Cardiac muscle cell (in vitro differentiated cells and primary cell): ENCODE measurements at places on chromosomes 12 and 14. TPM values are rescaled to one million over a fixed set of nuclear protein-coding genes. Genes with fewer than 3 reads are reported as not detected.

C12orf42 gene
- total RNA-seq = not detected in 2 replicates

ACVRL1 gene
- 0.81 and 5.5 TPM in 2 replicates for total RNA-seq

AHNAK2 gene
- 59.3 and 78.0 TPM in 2 replicates for total RNA-seq

KRT82 gene
- total RNA-seq = not detected in 2 replicates

ASIC1 gene
- total RNA-seq = 5.0 and 7.0 TPM in 2 replicates

COPS7A gene
- 71.0 and 82.1 TPM in 2 replicates for total RNA-seq

IL26 gene
- not detected in 2 replicates for total RNA-seq

USP44 gene
- 0.28 and 2.2 TPM in 2 replicates for total RNA-seq

LRIG3 gene
- total RNA-seq = 10.7 and 24.2 TPM in 2 replicates

LRRC23 gene
- total RNA-seq = 17.5 and 18.8 TPM in 2 replicates

ASB2 gene
- total RNA-seq = 208 and 240 TPM in 2 replicates

KLRB1 gene
- not detected in 2 replicates for total RNA-seq

GRCh38 chr12:103046154-103046553, 88.7 kb downstream of the ASCL1 start:
- no peak overlapping the region for H3K27ac ChIP-seq
- no peaks in the 10 kb centered on the region for H3K4me1 ChIP-seq
- H3K27me3 ChIP-seq = peaks cover 3% of the 10 kb centered on the region
- H3K4me3 ChIP-seq = no peak overlapping the region

DNA sequence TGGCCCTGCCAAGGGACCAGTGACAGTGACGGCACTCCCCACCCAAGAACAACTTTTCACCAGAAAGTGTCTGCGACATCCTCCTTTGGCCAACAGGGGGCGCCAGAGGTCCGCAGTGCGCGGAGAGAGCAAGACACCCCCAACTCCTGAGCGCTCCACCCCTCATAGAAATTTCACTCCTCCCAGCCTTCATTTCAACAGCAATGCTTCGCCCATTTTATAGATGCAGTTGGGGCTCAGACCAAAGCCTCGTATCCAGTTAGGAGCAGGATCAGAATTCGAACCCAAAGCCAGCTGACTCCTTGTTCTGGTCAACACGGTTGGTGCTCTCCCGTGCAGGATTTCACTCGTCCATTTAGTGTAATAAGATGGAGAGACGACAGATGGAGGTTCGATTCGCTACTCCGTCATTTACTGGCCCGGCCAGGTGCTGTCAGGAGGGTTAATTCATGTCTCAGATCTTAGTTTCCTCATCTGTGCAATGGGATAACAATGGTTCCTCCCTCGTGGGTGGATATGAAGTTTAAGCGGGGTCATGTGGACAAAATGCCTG, 2.4 kb upstream of the POP5 start:
- peaks cover 28% of the 10 kb centered on the region for H3K27me3 ChIP-seq
- peaks cover 3% of the 10 kb centered on the region for H3K36me3 ChIP-seq
- H3K4me3 ChIP-seq = no peak overlapping the region
- H3K27ac ChIP-seq = no peak overlapping the region
- H3K4me1 ChIP-seq = no peaks in the 10 kb centered on the region
- peak; percentile 76 for DNase-seq

DNA sequence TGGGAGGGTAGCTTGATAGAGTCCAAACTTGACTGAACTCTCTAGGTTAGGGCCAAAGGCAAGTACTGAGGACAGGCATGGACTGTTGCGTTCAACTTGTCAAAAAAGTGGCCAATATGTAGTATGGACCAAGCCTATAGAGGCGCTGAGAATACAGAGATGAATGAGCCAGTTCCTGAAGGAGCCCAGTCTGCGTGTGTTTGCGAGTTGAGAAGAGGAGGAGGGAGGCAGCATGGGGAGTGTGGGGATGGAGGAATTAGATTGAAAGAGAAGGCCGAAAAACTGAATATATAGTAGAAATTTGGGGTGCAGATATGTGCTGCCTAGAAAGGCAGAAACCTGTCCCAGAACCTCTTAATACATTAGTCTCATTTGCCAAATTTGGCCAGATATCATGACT, 412.4 kb downstream of the PCNX1 start:
- H3K4me1 ChIP-seq = peaks cover 16% of the 10 kb centered on the region
- no peaks in the 10 kb centered on the region for H3K36me3 ChIP-seq
- peak overlapping the region; percentile 90 for H3K4me3 ChIP-seq
- H3K27me3 ChIP-seq = no peaks in the 10 kb centered on the region
- peak; percentile 47 for DNase-seq
- H3K27ac ChIP-seq = no peak overlapping the region

- DNase-seq = no peak
- no peaks in the 10 kb centered on the region for H3K27me3 ChIP-seq
- H3K4me3 ChIP-seq = no peak overlapping the region
- no peak overlapping the region for H3K27ac ChIP-seq
- H3K4me1 ChIP-seq = no peaks in the 10 kb centered on the region
Measured at GRCh38 chr14:89504602-89505313, 87.7 kb upstream of the FOXN3 start.

GRCh38 chr12:89756585-89757398, 48.2 kb upstream of the ATP2B1 start:
- DNase-seq = no peak
- H3K4me1 ChIP-seq = no peaks in the 10 kb centered on the region
- no peaks in the 10 kb centered on the region for H3K36me3 ChIP-seq
- no peak overlapping the region for H3K27ac ChIP-seq
- no peak overlapping the region for H3K4me3 ChIP-seq

DNA sequence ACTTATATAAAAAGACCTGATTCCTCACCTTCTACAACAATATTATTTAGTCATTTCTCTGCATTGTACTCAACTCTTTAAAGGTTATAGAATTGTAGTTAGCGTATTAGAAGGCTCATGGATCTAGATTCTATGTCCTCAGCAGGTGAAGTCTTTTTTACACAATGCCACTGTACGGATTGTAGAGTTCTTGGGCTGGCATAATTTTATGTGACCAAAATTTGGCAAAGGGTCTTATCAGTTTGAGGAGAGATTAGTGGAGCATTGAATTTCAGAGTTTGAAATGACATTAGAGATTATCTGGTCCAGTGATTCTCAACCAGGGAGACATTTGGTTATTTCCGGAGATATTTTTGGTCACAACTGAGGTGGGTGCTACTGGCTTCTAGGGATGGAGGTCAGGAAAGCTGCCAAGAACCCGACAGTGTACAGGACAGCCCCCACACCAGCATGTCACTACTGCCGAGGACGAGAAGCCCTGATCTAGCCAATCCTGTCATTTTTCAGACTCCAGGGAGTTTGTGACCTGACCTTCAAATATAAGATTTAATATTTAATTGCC, 63.9 kb downstream of the BICD1 start:
- DNase-seq = no peak
- H3K36me3 ChIP-seq = no peaks in the 10 kb centered on the region
- H3K27ac ChIP-seq = no peak overlapping the region
- H3K27me3 ChIP-seq = no peaks in the 10 kb centered on the region
- peaks cover 9% of the 10 kb centered on the region for H3K4me1 ChIP-seq

DNA sequence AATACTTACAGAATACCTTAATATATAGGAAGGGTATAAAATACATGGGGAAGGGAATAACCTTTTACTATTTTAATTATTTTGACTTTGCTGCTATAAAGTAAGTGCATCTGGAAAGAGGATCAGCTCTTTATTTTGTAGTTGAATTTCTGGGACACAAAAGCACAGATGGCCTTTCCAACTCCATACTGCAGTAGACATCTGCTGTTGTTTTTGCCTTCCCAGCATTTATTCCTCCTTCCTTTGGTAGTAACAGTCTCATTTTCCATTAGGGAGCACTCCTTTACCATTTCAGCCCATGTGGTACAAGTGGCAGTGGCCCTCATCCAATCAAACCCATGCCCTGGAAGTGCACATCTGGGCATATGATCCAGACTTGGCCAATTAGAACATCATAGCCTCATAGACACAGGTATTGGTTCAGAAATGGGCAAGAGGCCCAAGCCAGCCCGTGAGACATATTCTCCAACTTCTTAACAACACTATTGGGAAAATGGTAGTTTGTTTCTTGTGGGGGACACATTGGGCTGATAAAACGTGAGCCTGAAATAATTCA, 64.8 kb upstream of the YARS2 start:
- H3K4me3 ChIP-seq = no peak overlapping the region
- H3K27ac ChIP-seq = peak overlapping the region; percentile 98
- peaks cover 39% of the 10 kb centered on the region for H3K4me1 ChIP-seq

- H3K27ac ChIP-seq = no peak overlapping the region
- H3K4me3 ChIP-seq = no peak overlapping the region
- H3K27me3 ChIP-seq = no peaks in the 10 kb centered on the region
Measured at GRCh38 chr14:88029500-88029899, 24.6 kb downstream of the GPR65 start.

DNA sequence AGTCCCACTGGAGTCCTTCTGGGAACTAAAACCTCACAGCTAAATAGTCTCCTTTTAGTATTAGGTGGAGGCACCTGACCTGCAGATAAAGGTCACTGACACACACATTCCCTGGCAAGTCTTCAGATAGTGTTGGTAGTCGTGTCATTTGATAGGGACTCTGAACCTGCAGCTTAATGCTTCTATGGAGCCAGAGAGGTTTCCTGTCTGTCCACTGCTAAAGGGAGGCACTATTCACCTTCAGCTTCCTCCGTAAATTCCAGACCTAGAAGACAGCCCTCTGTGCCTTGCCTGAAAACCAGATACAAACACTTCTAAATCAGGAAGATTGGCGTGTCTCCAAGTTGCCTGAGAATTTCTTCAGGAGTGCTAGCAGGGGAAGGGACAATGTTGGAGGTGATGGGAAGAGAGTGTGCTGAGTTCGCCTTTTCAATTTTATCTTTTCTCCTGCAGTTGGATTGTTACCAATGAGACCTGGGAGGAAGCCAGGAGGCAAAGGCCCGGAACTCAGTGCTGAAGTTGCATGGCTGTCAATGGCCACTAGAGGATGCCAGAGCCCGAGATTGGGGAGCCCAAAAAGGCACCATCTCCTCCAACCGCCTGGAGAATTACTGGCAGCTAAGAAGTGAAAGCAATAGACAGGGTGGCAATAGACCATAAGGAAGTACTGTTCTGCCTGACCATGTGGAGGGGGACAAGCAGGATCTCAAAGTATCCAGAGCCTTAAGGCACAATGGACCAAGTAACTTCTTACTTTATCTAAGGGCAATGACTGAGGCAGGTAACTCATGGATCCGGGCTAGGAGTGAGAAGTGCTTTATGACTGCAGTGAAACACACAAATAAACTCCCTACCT, 81.6 kb upstream of the SCAF11 start:
- no peaks in the 10 kb centered on the region for H3K27me3 ChIP-seq
- no peaks in the 10 kb centered on the region for H3K4me1 ChIP-seq
